Stimulated activated CD4-positive, alpha-beta T cell treated with anti-CD3 and anti-CD28 coated beads, Interleukin-1b, Interleukin-23, amount 100 ng/mL, for 1 hour (primary cell): ENCODE measurements at places on chromosomes 4 and X.

DNA sequence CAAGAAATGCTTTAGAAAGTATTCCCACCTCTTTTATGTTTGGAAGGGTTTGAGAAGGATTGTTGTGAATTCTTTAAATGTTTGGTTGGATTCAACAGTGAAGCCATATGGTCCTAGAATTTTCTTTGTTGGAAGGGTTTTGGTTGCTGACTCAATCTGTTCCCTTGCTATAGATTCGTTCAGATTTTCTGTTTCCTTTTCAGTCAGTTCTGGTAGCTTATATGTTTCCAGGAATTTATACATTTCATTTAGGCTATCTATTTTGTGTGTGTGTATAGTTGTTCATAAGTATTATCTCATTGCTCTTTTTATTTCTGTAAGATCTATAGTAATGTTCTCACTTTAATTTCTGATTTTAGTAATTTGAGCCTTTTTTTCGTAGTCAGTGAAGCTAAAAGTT is 114.4 kb downstream of the MSN start:
- DNase-seq = no peak

DNA sequence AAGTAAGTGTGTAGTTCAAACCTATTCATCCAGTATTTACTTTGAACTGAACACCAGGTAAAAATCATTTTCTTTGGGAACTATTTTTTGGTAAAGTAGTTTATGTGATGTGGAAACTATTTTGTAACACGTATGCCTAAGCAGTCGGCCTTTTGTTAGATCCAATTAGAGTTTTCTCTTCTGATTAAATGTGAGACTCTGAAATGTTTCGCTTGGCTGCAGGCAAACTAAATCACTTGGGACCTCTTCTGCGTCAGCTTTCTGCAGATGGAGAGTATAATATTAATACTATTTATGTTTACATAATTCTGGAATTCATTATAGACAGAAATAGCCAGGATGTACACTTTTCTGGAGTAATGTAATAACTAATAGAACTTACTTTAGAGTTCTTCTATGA is 46.9 kb downstream of the BMPR1B start:
- no peak for DNase-seq

DNA sequence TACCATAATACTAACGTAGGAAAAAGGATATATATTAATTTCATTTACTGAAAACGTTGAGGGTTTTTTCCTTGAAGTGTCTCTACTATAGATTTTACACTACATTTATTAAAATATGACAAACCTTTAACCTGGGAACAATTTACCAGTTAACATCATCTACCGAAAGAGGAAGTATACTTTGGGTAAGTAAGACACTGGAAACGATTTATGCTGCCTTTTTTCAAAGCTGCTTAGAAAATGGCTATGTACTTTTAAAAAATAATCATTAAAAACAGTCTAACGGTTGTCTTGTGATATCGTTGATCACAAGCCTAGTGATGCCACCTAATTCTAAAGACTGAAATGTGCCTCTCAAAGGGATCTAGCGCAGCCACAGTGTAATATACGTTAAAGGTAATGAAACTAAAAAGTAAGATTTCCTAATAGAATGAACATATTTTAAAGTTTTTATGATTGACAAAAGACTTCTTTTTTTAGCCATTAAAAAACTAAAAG is 50.4 kb downstream of the STX18 start:
- DNase-seq = no peak

GRCh38 chrX:150569155-150569477 is 695 bp downstream of the MTM1 start:
- DNase-seq = no peak

DNA sequence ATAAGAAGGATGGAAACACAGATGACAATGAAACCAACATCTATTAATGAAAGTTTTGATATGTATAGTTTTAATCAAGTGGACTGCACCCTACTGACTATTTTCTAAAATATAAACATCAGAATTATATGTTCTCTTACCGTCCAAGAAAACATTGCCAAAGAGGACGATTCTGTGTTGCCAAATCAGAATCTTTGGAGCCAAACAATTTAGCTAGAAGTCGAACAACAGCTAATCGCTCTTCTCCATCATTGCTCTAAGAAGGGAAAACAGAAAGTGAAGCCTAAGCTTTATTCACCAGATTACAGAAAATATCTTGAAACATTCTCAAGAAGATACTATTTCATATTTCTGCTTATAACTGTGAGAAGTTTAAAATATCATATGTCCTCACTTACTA is 64.2 kb downstream of the PDS5A start:
- no peak for DNase-seq

DNA sequence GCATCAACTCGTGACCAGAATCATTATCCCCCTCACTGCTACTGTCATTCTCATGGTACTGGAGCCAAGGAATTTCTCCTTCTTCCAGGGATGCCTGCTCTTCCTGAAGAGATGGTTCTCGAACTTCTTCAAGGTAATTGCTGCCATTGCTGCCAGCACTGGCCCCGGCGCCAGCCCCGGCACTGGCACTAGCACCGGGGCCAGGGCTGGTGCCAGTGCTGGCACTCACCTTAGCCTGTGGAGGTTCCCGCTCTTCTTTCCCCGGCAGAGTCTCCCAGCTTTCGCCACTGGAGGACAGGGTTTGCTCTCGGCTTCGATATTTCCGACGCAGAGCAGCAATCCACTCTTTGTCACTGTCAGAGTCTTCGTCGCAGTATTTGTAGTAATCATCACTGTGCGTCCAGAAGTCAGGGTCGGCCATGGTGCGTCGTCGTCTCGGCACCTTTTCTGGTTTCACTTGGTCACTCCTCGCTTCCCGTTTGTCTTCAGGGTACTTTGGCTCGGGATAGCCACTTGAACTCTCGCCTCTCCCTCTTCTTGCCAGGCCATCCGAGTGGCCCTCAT is 3.4 kb downstream of the PJA1 start:
- DNase-seq = no peak

GRCh38 chrX:56802428-56802827 is 73.4 kb downstream of the NBDY start:
- DNase-seq = no peak

DNA sequence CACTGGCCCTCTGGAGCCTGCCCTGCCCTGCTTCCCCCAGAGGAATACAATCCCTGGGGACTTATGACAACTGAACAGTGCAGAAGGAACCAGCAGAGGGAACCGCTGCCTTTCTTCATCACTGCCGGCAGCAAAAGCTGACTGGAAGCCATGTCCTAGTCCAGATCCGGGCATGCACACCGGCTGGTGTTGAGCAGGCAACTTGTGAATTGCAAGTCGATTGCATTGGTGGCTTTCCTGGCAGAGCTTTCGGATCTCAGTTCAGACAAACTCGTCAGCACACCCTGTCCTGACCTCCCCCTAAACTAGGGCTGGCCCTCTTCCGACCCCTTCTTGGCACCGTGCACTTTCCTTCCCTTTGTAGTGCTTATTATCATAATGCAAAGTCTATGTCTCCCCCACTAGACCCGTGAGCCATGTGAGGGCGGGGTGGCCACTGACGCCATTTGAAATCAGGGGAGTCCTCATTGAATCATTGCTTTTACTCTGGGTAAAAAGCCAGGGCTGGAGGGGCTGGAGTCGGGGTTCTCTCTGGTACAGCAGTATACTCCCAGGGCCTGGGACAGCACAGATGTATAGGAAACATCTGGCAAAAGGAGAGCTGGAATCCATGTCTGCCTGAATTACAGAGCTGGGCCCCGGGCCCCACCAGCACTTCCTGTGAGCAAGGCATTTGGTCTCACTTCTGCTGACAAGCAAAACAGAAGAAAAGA is 1.8 kb downstream of the ARHGAP4 start:
- no peak for DNase-seq

DNA sequence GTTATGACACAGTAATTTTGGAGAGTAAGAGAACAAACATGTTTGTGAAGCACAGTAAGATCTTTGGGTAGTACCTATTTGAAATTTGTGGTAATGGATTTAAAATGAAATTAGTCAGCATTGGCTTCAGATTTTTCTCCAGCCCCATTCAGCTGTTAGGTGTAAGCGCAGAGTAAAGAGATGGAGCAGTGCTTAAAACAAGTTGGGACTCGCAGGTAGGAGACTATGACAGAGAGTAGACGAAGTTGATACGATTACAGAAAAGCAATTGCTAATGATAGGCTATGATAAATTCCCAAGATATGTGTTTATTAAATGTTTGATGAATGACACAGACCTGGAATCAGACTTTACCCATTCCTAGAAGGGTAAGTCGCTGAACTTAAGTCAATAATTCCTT is 72.6 kb downstream of the CHIC2 start:
- DNase-seq = no peak

- no peak for DNase-seq
Measured at GRCh38 chr4:78788007-78788889, 12.1 kb downstream of the BMP2K start.

GRCh38 chrX:110853610-110854009 is 58.0 kb upstream of the CHRDL1 start:
- no peak for DNase-seq

DNA sequence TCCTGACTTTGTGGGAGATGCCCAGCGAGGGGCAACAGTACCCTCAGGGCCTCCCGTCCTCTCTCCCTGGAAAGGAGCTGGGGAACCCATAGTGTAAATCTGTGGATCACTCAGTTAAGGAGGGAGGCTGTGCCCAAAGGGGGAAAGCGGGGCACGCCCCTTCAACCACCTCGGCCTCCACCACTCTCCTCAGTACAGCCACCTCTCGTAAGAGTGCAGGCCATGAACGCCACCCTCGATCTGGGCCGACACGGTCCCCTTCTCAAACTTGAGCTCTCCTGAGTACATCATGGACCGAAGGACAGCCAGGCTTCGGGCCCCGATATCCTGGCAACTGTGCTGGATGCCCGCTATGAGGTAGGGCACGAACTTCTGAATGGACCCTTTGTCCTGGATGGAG is 221.8 kb upstream of the ATP6AP2 start:
- no peak for DNase-seq

- no peak for DNase-seq
Measured at GRCh38 chrX:77622233-77622632, 163.8 kb downstream of the ATRX start.

- no peak for DNase-seq
Measured at GRCh38 chr4:122847931-122848330, 21.3 kb downstream of the FGF2 start.

DNA sequence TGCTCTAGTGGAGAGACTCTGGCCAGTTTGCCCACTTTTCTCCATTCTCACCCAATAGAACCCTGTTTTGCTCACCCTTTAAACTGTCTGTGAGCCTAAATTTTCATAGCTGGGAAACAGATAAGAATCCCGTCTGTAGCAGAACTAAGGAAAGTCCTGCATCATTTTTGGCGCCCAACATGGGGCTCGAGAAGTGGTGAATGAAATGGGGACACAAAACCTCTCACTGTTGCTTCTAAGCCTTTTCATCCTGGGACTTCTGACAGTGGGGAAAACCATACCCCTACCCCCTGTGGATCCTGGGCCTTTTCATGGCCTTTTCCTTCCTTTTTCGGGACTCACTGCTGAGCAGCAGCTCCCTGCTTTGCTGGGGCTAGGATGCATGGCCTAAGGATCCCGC is 189.9 kb downstream of the INPP4B start:
- no peak for DNase-seq

DNA sequence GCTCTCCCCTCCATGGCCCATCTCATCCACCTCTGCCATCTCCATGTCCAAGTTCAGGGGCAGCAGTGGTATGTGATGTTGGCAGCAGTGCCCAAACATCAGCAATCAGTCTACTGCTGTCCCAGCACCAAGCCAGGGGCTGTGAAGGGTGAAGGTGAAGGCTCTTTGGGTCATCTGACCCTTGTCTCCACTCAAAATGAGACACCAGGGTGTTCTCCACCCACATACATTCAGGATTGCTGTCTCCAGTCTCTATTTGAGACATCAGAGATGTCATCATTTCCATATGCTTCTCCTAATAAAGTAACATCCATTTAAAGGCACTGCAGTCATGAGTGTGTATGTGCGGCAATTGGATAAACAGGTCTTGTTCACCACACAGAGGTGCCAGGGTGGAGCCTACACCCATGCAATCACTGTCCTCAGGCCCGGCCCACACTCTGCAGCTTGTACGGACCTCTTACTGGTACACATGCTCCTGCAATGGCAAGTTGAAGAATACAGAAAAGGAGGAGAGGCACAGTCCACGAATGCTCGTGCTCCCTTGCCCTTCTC is 22.2 kb downstream of the MAML3 start:
- DNase-seq = no peak

- no peak for DNase-seq
Measured at GRCh38 chrX:69564665-69565064, 51.2 kb upstream of the EDA start.

- no peak for DNase-seq
Measured at GRCh38 chr4:78667325-78667724, 108.8 kb upstream of the BMP2K start.

GRCh38 chr4:66585767-66586166 is 915.5 kb upstream of the EPHA5 start:
- no peak for DNase-seq

DNA sequence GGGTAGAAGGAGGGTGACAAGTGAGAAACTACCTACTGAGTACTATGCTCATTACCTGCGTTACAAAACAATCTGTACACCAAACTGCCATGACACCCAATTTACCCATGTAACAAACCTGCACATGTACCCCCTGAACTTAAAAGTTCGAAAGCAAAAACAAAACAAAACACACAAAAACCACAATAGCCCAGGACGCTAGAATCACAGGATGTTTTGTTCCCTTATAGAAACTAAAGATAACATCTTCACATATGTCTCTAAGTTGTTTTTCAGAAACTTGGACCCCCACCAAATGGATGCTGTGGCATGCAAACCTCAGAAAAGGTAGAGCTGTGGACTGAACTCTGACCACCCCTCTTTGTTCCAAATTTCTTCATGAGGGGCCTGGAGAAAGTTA is 25.2 kb upstream of the PNMA5 start:
- no peak for DNase-seq

- no peak for DNase-seq
Measured at GRCh38 chr4:166003811-166004210, 130.8 kb downstream of the TLL1 start.

- DNase-seq = no peak
Measured at GRCh38 chrX:30495468-30495867, 82.1 kb downstream of the TASL start.

DNA sequence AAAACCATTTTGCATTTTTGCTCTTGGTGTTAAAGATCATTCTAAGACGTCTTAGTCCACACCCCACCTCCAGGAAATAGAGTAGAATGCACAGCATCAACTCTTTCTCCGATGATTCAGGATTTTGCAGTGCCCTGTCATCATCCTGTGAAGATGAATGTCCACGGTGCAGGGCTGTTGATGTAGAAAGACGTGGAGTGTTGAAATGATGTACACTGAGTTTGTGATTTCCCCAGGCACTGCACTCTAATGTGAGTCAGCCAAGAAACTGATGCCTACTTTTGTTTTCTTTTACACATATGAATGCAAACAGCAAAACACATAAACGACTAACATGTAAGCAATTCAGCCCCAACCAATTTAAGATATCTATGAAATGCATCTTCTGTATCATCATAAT is 10.5 kb downstream of the LGI2 start:
- no peak for DNase-seq
